NCI-H187 (cell line): ENCODE measurements at places on chromosomes 4 and X.

DNA sequence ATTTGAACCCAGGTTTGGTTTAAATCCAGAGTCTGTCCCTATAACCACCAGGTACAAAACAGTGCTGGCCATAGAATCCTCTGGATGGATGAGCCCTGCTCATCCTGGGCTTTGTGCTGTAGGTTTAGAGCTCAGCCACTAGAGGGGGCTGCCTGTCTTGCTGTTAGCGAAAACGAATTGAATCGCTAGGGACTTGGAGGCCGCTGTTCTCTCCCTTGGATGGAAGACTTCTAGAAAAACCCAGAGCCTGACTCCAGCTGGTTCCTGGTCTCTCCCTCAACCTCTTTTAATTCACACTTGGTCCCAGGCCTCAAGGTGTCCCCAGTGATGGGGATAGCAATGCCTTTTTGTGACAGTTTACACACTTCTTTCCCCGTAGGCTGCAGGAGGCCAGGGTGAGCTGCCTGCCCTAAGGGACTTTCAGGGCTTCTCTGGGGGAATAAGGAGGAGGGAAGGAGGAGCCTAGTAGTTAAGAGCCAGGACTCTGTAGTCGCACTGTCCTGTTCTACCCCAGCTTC lies 8.7 kb downstream of the RIPPLY1 start:
- no peak for DNase-seq

DNA sequence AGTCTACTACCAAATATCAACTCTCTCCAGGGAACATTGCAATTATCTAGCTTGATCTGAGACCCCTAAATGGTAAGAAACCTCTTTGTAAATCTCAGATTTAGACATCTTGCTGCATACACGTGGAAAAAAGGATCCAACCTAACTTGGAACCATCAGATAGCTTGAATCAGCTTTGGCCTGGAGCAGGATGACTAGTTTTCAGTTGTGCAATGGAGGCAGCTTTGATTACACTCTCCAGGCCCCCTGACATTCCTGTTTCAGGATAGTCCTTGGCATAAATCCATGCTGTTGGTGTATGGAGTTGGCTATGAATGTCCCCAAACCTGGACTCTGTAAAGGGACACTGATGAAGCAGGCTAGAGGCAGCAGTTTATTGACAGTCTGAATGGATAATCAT lies 1061.9 kb upstream of the TENM3 start:
- DNase-seq = no peak

GRCh38 chr4:6087669-6088341 lies 69.6 kb upstream of the C4orf50 start:
- DNase-seq = peak; percentile 62

GRCh38 chrX:31847773-31848172 lies 775.9 kb upstream of the FTHL17 start:
- DNase-seq = no peak

DNA sequence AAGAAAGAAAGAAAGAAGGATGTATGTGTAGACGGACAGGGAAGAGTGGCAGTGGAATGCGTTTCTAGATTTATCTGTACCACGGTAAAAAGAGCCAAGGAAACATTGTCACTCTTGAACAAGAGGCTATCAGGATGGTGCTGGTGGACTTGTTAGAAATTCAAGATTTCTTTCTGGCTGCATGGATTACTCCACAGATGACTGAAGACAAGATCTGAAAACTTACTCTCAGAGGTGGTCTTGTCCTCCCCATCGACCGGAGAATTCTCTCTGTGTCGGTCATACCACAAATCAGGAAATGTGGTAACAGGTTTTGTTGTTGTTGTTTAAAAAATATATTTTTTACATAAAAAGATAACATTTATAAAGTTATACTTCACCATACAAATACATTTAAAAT lies 11.8 kb downstream of the DSPP start:
- no peak for DNase-seq

GRCh38 chr4:7194251-7195140 lies 2.2 kb downstream of the SORCS2 start:
- DNase-seq = peak; percentile 82

DNA sequence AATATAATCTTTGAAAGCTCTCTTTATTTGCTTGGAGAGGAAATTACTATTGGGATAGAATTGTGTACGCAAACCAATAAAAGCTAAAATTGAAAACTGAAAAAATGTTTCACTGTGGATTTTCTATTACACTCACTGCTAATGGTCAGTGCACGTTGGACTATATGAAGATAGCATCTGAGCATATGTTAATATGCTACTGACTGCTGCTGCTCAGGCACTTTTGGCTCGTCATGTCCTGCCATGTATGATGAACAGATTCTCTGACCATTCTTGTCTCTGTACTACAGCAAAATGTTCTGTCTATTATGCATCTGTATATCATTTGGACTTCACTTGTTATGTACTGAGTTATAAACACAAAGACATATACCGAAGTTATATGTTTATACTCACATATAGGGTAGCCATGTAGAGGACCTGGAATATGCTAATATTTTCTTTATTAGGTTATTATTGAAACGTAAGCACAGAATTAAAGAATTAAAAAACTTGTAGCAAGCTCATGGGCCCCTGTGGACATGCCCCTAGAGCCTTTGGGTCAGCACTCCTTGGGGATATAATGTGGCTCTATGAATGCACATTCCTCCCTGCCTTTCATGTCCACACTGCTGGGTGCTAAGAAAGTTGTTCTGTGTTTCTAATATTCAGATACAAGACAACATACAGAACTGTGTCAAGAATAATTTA lies 120.8 kb downstream of the ANK2 start:
- no peak for DNase-seq

GRCh38 chr4:42360256-42360669 lies 37.0 kb upstream of the SHISA3 start:
- no peak for DNase-seq

- no peak for DNase-seq
These were observed 22.2 kb downstream of the KANTR start for GRCh38 chrX:53116101-53116500.

GRCh38 chrX:130343411-130343810 lies 3.7 kb downstream of the SLC25A14 start:
- no peak for DNase-seq

- no peak for DNase-seq
These were observed 32.0 kb downstream of the DYNLT3 start for GRCh38 chrX:37815366-37815765.

DNA sequence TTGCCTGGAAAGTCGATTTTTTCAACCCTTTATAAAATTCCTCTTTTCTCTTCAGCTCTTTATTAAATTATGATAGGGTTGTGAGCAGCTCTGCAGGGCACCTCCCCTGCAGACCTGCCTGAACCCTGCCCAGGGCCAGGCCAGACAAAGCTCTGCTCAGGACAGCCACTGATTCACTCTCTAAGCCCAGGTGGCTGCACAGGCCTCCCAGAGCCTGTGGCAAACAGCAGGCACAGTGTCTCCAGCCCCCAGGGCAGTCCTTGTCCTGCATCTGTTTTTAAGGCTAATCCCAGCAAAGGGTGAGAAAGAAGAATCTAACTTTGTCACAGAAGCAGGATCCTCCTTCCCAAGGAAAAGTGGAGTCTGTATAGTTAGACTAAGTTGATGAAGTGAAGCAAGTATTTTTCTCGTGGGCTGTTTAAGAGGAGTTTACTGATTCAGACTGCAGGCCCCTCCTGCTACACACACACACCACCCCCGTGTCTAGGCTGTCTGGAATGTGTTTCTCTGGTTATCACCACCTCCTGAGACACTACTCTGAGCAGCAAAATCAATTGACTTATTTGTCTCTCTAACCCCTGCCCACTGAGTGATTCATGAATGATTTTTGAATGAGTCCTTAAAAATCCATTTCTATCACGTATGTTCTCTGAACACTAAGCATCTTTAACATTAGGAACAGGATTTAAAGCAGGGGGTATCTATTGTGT lies 101.7 kb downstream of the CHIC2 start:
- no peak for DNase-seq

GRCh38 chr4:168383510-168383909 lies 65.0 kb upstream of the DDX60 start:
- no peak for DNase-seq

- DNase-seq = no peak
These were observed 29.2 kb downstream of the FHIP1A start for GRCh38 chr4:151438154-151438553.

DNA sequence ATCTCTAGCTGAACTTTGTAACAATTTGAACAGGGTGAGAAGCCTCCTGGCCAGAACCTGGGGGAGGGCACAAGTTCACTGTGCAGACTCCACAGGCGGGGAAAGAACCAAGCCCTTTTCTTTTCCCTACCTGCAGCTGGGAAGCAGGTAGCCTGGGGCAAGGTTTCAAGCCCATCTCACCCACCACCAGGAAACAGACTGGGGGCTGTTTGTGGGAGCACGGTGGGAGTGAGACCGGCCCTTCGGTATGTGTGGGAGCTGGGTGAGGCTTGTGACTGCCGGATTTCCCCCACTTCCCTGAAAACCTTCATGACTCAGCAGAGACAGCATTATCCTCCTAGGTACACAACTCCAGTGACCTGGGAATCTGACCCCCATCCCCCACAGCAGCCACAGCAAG lies 211.7 kb downstream of the ZNF674 start:
- no peak for DNase-seq

GRCh38 chrX:133413218-133413925 lies 1.9 kb downstream of the GPC4 start:
- DNase-seq = no peak

DNA sequence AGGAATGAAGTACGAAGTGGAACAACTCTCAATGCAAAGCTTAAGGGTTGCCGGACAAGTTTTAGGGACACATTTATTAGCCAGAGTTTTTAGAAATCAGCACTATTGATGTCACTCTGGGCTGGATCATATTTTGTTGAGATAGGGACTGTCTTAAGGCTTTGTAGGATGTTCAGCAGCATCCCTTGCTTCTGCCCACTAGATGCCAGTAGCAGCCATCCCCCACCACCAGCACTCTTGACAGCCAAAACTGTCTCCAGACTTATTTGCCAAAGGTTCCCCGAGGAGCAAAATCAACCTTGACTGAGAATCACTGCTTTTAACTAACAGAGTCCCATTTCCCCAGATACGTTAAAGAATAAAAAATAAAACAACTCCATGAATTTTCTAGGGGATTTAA lies 1497.3 kb downstream of the STIM2 start:
- DNase-seq = no peak

GRCh38 chr4:28225050-28225449 lies 1364.4 kb downstream of the STIM2 start:
- no peak for DNase-seq

DNA sequence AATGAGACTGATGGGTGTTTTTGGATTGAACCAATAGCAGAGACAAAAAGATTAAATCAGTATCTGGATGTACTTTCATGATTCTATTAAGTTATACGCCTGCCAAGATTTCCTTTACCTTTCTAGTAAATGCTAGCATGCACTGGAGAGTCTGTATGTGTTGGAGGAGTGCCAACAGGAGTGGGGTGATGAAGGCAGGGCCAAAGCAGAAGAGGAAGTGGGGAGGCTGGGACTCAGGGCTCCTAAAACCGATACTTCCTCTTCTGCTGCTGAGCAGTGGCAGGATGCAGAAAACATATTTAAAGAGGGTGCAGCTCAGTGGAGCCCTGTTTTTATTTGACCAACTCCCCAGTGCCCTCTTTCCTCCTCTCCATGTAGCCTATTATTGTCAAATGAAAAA lies 5.6 kb downstream of the CYSLTR1 start:
- no peak for DNase-seq

- no peak for DNase-seq
These were observed 636.3 kb upstream of the HTR2C start for GRCh38 chrX:113947548-113947947.
